T-helper 2 cell (primary cell): ENCODE measurements at places on chromosomes 7 and 10.

- DNase-seq: no peak
Measured at GRCh38 chr10:89351780-89352597, 24.2 kb downstream of the IFIT3 start.

- no peak for DNase-seq
Measured at GRCh38 chr7:17530741-17531421, 232.4 kb downstream of the AHR start.

- no peak for DNase-seq
Measured at GRCh38 chr10:117360016-117360415, 15.2 kb downstream of the PDZD8 start.

- no peak for DNase-seq
Measured at GRCh38 chr7:115704884-115705283, 325.7 kb downstream of the TFEC start.

- no peak for DNase-seq
Measured at GRCh38 chr10:125520968-125521367, 162.0 kb downstream of the TEX36 start.
